Neural progenitor cell (in vitro differentiated cells): ENCODE measurements at places on chromosomes 11 and 22. TPM values are rescaled to one million over a fixed set of nuclear protein-coding genes. Genes with fewer than 3 reads are reported as not detected.

GRCh38 chr11:31649129-31649966, 139.8 kb downstream of the ELP4 start:
- peak; percentile 29 for DNase-seq
- no peaks in the 10 kb centered on the region for H3K36me3 ChIP-seq
- peaks cover 46% of the 10 kb centered on the region for H3K4me1 ChIP-seq

DNA sequence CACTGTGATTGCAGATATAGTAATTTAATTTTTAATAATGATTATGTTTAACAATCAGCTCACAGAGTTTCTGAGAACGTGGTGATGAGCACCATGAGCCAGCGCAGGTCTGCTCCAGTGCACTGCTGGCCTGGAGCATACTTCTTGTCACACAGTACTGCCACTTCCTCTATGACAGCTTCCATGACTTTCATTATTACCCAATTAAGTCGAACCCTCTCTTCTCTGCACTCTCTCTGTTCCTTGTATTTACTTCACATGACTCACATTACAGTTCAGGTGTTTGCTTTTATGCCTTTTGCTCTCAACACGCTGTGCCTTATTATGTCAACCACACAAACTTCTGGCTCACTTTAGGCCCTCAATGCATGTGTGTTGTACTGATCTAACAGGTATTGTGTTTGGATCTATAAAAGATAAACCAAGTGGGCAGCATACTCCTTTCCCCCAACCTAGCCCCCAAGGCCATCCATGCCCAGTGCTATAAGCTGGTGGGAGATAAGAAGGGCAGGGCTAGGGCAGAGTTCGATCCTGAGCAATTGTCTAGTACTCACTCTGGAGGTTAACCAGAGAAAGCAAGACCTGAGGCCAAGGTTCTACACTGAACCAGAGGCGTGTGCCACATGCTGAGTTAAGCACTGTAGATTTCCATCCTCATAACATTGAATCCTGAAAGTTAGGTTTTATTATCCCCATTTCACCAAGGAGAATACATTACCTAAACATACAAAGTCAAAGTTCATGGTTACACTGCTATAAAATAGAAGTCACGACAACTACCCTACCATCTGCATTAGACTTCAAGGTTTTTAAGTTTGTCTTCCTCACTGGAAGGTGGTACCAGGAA, 356.5 kb downstream of the INSC start:
- H3K36me3 ChIP-seq, result no peaks in the 10 kb centered on the region
- H3K4me3 ChIP-seq, result no peak overlapping the region
- peaks cover 3% of the 10 kb centered on the region for H3K4me1 ChIP-seq
- no peak for DNase-seq

GRCh38 chr11:27552341-27552740, 45.8 kb upstream of the LIN7C start:
- no peak for DNase-seq
- no peaks in the 10 kb centered on the region for H3K27me3 ChIP-seq
- H3K27ac ChIP-seq, result no peak overlapping the region
- H3K4me1 ChIP-seq, result peaks cover 4% of the 10 kb centered on the region
- H3K4me3 ChIP-seq, result no peak overlapping the region

- H3K36me3 ChIP-seq, result no peaks in the 10 kb centered on the region
- no peak for DNase-seq
- no peaks in the 10 kb centered on the region for H3K4me1 ChIP-seq
- no peaks in the 10 kb centered on the region for H3K27me3 ChIP-seq
These were observed 28.8 kb downstream of the TBC1D22A start for GRCh38 chr22:46791201-46791731.

DNA sequence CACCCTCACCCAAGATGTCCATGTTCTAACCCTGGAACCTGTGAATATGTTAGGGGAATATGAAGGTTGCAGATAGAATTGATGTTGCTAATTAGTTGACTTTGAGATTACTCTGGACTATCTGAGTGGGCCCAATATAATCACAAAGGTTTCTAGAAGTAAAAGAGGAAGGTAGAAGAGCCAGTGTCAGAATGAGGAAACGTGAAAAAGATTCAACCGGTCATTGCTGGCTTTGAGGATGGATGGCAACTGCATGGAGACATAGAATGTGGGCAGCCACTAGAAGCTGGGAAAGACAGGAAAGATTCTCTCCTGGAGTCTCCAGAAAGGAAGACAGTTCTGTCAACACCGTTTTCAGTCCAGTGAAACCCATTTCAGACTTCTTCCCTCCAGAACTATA, 86.6 kb downstream of the CLPB start:
- no peaks in the 10 kb centered on the region for H3K27me3 ChIP-seq
- H3K27ac ChIP-seq, result no peak overlapping the region
- no peaks in the 10 kb centered on the region for H3K36me3 ChIP-seq
- no peaks in the 10 kb centered on the region for H3K4me1 ChIP-seq

- peaks cover 18% of the 10 kb centered on the region for H3K4me1 ChIP-seq
- no peak within 1 kb of the TSS for H3K27ac ChIP-seq
- peaks cover 100% of the 10 kb centered on the region for H3K27me3 ChIP-seq
These were observed at the start of gene WT1 for GRCh38 chr11:32435511-32435941. WT1 (minus strand) TSS chr11:32435539.

- no peaks in the 10 kb centered on the region for H3K36me3 ChIP-seq
- no peaks in the 10 kb centered on the region for H3K27me3 ChIP-seq
- no peaks in the 10 kb centered on the region for H3K4me1 ChIP-seq
- no peak overlapping the region for H3K27ac ChIP-seq
- no peak overlapping the region for H3K4me3 ChIP-seq
These were observed 401.1 kb downstream of the CTTN start for GRCh38 chr11:70799386-70799785.

- H3K4me3 ChIP-seq, result no peak overlapping the region
- no peaks in the 10 kb centered on the region for H3K36me3 ChIP-seq
- no peaks in the 10 kb centered on the region for H3K27me3 ChIP-seq
- H3K27ac ChIP-seq, result no peak overlapping the region
These were observed 65.5 kb downstream of the BCR start for GRCh38 chr22:23245799-23246136.

DNA sequence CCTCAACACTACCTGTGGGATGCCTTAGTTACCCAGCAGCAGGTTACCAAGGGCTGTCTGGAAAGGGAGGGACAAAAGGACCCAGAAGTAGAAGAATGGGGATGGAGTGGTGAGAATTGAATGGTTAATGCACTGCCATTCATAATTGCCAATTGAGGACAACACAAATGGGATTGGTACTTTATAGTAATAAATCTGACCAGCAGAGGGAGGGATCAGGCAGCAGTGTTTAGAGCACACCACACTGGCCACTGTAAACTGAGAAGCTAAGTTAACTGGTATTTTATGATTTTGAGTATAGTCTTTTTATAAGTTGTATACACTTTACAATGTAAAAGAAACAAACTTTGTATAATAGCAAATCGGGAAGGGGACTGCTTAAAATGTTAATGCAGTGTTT, 10.7 kb downstream of the TBRG1 start:
- H3K27me3 ChIP-seq, result no peaks in the 10 kb centered on the region
- DNase-seq, result no peak
- peaks cover 6% of the 10 kb centered on the region for H3K36me3 ChIP-seq
- H3K27ac ChIP-seq, result no peak overlapping the region
- H3K4me3 ChIP-seq, result no peak overlapping the region

DNA sequence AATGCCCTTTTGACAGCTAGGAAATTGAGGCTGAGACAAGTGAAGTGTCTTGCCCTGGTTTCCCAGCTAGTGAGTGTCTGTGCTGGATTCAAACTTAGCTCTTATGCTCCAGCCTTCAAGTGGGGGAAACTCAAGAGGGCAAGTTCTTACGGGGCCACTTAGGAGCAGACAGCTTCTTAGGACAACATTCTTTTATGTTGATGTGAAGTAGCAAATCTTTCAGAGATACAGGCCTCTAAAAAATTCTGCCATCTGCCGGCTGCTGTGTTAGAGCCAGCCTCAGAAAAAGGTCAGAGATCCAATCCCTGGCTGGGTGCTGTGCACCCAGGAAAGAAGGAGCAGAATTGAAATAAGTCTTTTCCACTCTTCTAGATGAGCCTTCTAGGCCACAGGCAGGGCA, 26.6 kb downstream of the TIMP3 start:
- no peak overlapping the region for H3K27ac ChIP-seq
- H3K27me3 ChIP-seq, result no peaks in the 10 kb centered on the region
- H3K4me3 ChIP-seq, result no peak overlapping the region
- H3K36me3 ChIP-seq, result no peaks in the 10 kb centered on the region

RHOD gene
- total RNA-seq, result 6.6 and 10.0 TPM in 2 replicates
